Muscle of back (tissue), 13 donors: ENCODE measurements at places on chromosomes 1 and 21. TPM values are rescaled to one million over a fixed set of nuclear protein-coding genes. Genes with fewer than 3 reads are reported as not detected.

DNA sequence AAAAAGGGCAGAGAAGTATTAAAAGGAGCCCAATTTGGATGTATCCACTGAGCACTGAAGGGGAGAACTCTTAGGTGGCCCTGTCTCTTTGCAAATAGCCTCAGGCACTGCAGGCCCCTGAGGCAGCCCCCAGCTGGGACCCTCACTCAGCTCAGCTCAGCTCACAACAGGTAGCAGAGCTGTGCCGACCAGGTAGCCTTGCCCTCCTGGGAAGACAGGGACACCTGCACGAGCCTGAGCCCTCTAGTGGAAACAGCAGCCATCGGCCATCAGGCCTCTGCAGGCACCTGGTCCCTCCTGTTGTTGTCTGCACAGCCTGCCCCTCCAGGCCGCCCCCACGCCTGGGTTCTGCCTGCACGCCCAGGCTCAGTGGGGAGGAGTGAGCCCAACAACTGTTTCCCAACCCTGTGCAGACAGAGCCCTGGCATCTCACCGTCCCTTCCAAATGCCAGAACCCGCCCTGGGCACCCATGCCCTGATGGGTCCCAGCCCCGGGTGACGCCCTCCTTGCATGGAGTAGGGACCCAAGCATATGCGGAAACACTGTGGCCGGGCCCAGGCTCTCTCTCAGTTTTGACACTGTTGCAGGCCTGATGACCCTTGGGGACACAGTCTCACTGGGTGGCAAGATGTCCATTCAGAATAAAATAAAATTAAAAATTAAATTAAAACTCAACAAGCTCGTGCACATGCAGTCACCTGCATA is 60.0 kb upstream of the AJAP1 start:
- no peak for DNase-seq

DNA sequence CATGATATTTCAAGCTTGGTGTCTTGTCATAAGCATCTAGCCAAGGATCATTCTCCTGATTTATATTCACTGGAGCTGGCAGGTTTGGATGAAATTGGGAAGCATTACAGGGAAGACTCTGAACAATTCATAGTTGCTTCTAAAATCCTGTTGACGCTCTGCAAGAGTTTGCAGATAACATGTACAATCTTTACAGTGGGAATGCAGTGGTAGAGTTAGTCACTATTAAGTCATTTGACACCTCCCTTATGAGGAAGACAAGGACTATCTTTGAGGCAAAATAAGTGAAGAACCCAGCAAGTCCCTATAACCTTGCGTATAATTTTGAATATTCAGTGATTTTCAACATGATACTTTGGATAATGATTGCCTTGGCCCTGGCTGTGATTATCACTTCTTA is 45.3 kb upstream of the CRB1 start:
- no peak for DNase-seq

DNA sequence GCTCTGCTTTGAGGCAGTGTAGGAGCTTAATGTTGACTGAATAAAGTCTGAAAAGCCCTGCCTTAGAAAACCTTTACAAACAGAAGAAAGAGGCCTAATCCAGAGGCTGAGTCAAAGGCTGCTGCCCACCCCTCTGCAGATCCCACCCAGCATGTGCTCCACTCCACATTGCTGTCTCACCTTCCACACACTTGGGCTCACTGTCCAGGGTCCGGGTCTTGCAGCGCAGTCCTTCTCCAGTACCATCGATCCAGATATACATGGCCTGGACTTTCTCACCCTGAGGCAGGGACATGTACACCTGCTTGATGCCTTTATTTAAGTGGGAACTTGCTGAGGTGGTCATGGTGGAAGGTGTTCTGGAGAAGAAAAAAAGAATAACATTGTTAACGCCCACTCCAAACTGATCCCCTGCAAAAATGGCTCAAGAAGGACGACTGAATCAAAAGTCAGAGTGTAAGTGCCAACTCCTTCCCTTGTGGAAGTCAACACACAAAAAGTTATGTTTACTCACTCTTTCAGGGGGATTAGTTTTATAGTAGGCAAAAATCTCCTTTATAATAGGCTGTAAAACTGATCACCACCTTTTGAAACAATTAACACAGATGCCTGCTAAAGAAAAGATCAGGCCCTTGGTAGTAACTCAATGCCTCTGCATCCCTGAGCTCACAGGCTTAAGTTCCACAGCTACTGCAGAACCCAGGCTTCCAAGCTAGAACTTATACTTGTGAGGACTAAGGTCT is 3.0 kb downstream of the GLUL start:
- DNase-seq = no peak

The KIF14 gene
- 5.3 TPM for polyA plus RNA-seq

The SLC45A1 gene
- polyA plus RNA-seq = 0.78 TPM
